SK-MEL-5 (cell line): ENCODE measurements at places on chromosomes 11 and 22. TPM values are rescaled to one million over a fixed set of nuclear protein-coding genes. Genes with fewer than 3 reads are reported as not detected.

- DNase-seq, result no peak
These were observed 40.4 kb downstream of the ACER3 start for GRCh38 chr11:76901144-76901543.

Gene CRYBA4
- 0.21 and 0.29 TPM in 2 replicates for total RNA-seq

- no peak for DNase-seq
These were observed 3.5 kb downstream of the PPP1CA start for GRCh38 chr11:67397986-67398660.

DNA sequence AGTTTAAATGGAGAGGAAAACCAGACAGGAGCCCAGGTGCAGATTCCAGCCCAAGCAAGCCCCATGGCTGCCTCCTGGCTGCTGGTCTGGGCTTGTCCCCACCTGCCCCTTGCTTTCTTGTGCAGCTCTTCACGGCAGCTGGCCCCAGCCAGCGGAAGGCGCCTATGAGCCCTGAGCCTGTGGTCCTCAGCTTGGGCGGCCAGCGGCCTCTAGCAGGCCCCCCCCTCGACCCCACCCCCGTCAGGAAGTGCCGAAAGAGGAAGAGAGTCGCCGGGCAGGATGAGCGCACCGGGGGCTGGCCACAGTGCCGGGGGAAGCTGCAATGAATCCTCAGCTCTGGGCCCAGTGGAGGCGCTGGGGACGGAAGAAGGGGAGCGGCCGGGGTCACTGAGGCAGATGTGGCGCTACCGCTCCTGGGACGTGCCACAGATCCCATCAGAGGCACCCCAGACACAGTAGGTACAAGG lies 2.1 kb upstream of the DGKZ start:
- DNase-seq, result no peak

Gene YPEL1
- total RNA-seq, result 0.40 and 2.0 TPM in 2 replicates

Gene GLB1L2
- total RNA-seq, result 0.48 and 1.1 TPM in 2 replicates

DNA sequence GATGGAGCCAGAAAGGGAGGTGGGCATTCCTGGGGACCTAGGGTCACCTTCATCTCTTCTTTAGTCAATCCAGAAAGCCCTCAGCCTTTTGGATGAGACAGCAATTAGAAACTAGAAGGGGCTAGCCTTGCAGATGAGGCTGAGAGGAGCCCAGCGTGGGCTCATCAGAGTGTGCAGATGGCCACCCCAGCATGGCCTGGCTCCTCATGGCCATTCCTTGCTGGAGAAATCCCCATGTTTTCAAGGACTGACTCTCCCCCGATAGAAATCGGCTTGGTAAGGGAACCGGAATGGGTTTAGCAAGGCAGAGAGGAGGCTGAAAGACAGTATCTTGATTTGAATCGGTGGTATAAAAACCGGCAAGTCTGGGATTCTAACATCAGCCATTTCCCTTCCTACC lies 274.6 kb downstream of the BUD13 start:
- no peak for DNase-seq

GRCh38 chr22:41237707-41238569 lies 2.8 kb downstream of the CHADL start:
- no peak for DNase-seq

GRCh38 chr22:40766956-40767355 lies 52.2 kb downstream of the SLC25A17 start:
- DNase-seq, result no peak

DNA sequence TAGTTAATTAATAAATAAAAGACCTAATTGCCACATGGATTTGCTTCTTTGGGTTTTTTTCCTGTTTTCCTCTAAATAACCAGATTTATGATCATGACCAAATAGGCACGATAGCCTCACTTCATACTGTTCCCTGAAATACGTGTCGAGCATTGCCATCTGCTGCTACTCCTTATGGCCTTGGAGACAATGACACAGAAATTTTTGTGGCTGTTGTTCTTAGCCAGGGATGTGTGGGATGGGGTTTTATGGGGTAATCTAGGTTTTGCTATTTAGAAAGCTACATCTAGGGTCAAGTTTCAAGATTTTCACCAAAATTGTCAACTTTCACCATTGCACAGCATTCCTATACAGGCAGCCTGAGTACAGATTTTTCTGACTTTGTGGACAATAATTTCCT lies 145.2 kb downstream of the DBX1 start:
- no peak for DNase-seq

- DNase-seq, result no peak
These were observed 40.5 kb downstream of the DUSP8 start for GRCh38 chr11:1531449-1532013.

Gene NLRP6
- total RNA-seq, result 0.11 TPM in 1 of 2 replicates, not detected in the other

DNA sequence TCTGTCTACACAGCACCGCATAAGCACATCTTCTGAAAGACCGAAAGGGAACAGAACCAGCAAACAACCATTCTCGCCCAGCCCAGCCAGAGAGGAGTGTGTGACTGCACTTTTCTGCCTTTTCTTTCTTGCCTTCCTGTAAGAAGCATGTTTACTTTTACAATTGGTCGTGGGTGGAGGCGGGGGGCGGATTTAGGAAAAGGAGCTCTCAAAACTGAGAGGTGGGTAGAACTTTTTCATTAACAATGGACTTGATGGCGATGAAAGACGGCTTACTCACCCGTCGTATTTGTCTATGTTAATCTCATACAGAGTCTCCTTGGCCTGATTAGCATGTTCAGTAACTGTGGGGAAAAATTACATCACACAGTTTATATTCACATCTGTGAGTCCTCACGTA lies 27.2 kb downstream of the CERK start:
- DNase-seq, result no peak

DNA sequence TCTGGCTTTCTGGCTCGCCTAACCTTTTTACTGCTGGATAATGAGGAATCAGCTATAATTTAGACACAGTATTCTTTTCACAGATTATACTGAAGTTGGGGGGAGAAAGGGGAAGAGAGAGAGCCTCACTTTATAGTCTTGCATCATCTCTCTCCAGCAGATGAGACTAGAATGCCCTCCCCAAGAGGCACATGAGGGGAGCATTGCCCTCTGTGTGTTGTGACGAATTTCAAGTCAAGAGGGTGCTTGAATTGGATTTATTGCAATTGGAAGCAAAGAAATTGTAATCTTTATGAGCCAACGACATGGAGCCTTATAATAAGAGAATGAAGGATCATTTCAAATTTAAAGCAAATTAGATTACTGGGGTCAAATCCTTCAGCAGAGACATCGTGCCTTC lies 17.6 kb upstream of the CADM1 start:
- no peak for DNase-seq

- no peak for DNase-seq
These were observed 32.7 kb downstream of the ZNF143 start for GRCh38 chr11:9493492-9493891.

GRCh38 chr11:23124249-23124648 lies 264.0 kb upstream of the CCDC179 start:
- no peak for DNase-seq

Gene TMPRSS6
- total RNA-seq, result not detected in 2 replicates

GRCh38 chr11:112012874-112013273 lies 12.3 kb upstream of the DLAT start:
- DNase-seq, result no peak

GRCh38 chr11:43806976-43807375 lies 73.7 kb upstream of the ALKBH3 start:
- no peak for DNase-seq

Gene LDHAL6A
- total RNA-seq, result not detected in 2 replicates

Gene OR5B17
- not detected in 2 replicates for total RNA-seq

DNA sequence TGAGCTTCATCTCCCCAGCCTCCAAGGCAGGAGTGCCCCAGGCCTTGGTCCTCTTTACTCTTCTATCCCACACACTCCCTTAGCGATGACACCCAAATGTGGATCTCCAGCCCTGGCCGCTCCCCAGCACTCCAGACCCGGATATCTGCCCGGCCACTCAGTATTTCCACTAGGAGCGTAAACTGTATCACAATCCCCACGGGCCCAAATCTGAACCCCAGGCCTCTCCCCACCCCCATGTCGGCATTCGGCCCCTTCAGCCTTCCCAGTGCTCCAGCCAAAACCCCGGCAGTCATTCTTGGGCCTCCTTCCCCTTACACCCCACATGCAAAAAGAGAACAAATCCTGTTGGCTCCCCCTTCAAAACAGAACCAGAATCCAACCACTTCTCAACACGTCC lies 20.8 kb downstream of the WNT11 start:
- DNase-seq, result no peak

Gene MOGAT2
- not detected in 2 replicates for total RNA-seq

DNA sequence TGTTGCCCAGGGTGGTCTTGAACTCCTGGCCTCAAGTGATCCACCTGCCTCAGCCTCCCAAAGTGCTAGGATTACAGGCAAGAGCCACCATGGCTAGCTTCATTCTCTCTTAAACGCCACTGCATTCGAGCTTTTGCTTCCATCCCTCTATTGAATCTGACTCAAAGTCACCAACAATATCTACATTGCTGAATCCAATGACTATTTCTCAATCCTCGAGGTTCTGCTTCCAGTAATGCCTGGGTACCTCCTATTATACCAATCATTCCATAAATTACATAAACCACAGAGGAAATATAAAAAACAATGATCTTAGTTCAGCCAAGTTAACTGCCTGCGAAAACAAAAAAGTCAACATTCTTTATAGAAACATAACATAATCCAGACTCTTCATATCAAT lies 11.9 kb upstream of the NXF1 start:
- no peak for DNase-seq

DNA sequence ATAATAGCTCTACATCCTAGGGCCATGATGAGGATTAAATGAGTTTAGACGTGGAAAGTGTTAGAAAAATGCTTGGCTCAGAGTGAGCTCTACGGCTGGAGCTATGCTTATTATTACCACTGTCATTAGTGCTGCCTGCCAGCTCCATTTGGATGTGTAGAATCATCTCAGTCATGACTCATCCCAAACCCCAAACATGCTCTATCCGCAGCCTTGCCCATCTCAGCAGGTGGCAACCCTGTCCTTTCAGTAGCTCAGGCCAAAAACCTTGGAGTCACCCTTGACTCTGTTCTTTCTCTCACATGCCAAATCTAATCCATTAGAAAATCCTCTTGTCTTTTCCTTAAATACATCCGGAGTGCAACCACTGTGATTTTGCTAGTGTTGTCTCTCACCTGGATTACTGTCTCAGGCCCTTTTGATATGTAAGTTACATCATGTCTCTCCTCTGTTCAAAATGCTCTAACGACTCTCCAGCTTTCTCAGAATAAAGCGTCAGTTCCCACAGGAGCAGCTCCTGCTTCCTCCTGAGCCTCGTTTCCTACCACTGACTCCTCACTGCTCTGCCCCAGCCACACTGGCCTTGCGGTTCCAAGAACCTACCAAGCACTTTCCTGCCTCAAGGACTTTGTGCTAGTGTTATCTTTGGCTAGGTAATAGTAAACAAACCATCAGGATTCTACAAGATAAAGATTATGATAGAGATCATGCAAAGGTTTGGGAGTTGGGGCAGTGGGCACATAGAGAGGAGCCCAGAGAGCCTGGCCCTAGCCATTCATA lies 10.5 kb upstream of the CHRM1 start:
- no peak for DNase-seq

GRCh38 chr11:123653483-123653826 lies 969 bp downstream of the SCN3B start:
- no peak for DNase-seq

DNA sequence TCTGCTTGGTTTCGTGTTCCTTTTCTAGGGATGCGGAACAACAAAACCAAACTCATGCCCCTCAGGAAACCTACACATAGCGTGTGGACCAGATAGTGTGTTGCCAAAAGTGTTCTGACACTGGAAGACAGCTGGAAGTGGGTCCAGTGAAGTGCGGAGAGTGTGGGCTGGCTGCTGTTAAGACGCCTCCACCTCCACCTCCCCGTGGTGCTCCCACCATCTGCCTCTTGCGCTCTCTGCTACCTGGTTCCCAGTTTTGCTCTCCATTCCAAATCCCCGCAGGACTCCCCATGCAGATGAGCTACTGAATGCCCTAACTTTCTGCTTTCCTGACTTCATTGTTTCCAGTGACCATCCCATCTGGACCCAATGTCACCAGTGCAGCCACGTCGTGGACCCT lies 51.8 kb downstream of the NCAPD3 start:
- no peak for DNase-seq

Gene IGSF22
- total RNA-seq, result not detected in 2 replicates

Gene CCT8L2
- not detected in 2 replicates for total RNA-seq

DNA sequence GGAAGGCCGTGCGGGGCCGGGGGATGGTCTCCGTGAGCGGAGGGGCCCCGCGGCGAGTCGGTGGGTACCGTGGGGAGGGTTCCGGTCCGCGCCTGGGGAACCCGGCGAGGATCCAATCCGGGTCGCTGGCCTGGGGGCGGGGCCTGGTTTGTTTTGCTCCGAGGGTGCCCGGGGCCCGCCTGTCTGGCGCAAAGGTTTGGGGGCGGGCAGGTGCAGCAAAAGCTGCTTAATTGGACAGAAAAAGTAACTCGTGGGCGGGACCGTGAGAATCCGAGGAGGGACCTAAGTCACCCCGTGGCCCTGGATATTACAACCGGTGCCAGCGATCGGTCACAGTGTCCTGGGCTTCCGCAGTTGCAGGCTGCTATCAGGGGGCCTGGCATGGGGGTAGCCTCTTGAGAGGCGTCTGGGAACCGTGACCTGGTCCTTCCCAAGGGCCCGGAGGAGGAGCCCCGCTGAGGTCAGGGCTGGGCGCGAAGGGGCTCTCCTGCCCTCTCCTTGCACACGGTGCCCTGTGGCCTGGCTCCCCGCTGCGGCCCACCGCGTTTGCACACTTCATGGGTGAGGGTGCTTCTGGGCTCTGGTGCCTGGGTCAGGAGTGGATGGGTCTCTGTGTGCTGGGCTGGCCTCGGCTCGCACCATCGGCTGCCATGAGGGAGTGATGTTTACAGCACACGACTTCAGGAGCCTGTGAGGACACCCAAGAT lies 1.4 kb downstream of the PNPLA2 start:
- DNase-seq, result peak; percentile 70

Gene SMTN
- 10.1 and 11.4 TPM in 2 replicates for total RNA-seq

DNA sequence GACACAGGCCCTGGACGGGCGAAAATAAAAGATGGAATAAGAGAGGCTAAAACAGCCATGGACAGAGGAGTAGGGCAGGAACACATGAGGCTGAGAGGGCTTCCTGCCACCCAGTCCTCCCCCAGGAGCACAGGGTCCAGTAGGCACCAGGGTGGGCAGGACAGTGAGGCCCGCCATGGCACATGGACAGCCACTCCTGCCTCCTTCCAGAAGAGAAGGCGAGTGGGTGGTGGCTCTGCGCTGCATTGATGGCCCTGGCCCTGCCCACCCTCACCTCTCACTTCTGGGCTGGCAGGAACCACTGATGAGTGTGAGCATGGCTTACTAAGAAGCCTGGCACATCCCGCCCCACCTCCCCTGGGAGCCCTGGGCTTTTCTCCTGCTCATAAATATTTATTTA lies 51.2 kb downstream of the TPBGL start:
- DNase-seq, result no peak

Gene EPS8L2
- total RNA-seq, result 0.61 and 3.0 TPM in 2 replicates

Gene TMEM223
- 23.6 and 23.9 TPM in 2 replicates for total RNA-seq

GRCh38 chr11:126268361-126268707 lies 361 bp downstream of the SRPRA start:
- no peak for DNase-seq

Gene BSX
- total RNA-seq, result not detected in 2 replicates

- DNase-seq, result peak; percentile 78
These were observed 12.4 kb downstream of the CRELD2 start for GRCh38 chr22:49930596-49931412.

DNA sequence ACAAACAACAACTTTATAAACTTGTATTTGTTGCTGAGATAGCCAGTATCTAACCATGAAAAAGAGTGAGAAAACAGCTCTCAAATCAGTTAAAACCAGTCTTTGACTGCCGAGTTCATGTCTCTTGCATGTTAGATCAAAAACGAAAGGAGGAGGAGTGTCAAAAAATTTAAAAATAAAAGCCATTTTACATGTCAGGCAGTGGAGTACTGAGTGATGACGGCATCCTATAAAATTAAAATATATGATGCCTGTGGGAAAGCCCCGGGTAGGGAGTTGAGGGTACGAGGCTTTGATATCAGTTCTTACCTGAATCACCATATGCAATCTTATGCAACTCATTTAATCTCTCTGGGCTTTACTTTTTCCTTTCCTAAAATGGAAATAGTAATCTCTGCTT lies 117.3 kb downstream of the ETS1 start:
- DNase-seq, result no peak
